ENCODE measurements at places on chromosomes 7 and 10. TPM values are rescaled to one million over a fixed set of nuclear protein-coding genes. Genes with fewer than 3 reads are reported as not detected.

DNA sequence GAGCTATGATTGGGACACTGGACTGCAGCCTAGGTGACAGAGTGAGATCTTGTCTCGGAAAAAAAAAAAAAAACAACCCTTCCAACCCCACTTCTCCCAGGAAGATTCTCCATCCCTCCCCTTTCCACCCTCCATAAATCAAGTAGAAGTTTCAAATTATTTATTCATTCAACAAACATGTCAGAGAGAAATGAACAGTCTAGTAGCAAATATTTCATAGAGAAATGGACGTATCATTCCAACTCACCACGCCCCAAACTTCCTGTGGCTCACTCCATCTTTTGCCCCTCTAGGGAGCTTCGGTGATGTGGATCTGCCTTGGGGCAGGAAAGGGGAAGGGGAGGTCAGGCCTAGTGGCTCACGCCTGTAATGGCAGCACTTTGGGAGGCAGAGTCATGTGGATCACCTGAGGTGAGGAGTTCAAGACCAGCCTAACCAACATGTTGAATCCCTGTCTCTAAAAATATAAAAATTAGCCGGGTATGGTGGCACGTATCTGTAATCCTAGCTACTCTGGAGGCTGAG, 638 bp upstream of the TRAPPC14 start:
- DNase-seq, result peak; percentile 60

DNA sequence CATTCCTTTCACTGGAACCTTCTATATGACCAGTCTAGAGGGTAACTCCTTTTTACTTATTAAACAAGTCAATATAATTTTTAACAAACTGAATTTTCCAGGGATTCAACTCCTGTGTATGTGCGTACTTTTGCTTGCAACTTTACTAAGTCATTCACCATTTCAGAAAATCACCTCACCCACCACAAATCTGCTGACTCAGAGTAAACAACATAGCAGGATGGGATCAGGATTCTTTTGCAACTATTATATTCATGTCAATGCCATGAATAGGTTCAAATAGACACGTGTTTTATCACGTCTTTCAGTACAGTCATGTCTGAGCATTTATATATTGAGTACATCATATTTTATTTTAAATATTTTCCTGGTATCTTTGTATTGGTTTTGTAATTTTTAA, 14.5 kb downstream of the CTTNBP2 start:
- DNase-seq, result no peak

DNA sequence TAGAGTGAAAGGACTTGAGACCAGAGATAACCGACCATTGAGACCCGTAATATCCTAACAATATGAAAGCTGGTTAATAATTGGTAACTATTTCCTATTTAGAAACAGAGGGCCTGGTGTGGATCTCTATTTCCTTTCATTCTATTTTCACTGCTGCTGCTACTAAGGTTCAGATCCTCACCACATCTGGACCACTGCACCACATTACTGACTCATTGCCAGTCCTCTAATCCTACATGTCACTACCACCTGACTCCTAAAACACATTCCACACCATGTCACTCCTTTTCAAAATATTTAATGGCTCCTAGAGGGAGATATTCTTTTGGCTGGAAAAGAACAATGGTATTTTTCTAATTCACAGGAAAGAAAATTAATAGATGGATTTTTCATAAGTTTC, 6.4 kb downstream of the USP54 start:
- no peak for DNase-seq

DNA sequence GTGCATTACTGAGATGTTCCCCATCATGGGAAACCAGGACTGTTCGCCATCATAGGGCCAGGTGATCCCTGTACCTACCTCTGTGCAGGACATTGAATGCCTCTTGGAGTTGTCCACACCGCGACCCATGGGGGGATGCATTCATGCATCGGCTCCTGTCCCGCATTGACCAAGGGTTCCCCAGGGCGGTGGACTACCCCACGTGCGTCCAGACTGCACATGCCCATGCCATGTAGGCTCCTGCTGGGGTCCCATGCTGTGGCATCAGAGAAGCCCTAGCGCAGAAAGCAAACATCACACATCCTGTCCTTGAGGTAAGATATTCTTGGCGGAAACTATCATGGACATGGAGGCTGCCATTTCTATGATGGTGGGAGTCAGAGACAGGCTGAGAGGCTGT, 121.6 kb upstream of the UNC5B start:
- no peak for DNase-seq

HYAL4 gene
- not detected for total RNA-seq

C10orf62 gene
- total RNA-seq, result not detected

CPA1 gene
- not detected for total RNA-seq

PNLIPRP1 gene
- not detected for total RNA-seq

MMP21 gene
- not detected for total RNA-seq

PANK1 gene
- total RNA-seq, result 8.1 TPM

CDC14C gene
- total RNA-seq, result not detected
